Fibroblast of the aortic adventitia (primary cell): ENCODE measurements at places on chromosomes 5 and 9.

DNA sequence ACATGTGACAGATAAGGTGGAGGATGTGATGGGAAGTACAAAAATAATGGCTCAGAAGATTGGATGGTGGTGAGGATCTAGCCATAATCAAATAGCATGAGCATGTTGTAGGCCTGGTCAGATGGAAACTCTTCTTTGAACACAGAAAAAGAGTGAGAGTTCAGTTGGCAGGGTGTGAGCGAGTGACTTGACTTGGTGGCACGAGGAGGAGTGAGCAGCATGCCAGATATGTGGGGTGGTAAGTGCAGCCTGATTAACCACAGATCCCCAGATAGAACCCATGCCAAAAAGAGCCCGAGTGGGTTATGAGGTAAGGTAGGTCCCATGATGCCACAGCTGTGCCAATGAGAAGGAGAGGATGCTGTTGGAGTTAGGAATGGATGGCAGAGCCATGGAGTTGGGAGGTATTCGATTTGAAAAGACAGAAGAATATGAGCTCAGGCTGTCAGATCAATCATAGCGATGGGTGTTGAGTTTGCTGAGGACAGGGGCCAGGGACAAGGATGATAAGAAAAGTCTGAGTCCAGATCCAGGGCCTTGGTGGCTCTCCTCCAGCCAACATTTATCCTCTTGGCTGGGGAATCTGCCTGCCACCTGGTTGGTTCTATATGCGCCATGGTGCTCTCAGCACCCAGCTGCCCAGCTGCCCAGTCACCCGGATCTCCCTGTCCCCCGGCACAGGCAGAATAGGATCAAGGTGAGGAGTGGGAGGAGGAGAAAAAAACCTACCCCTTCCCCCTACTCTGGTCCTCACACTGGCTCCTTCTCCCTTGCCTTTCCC lies 16.5 kb downstream of the GARNL3 start:
- DNase-seq, result no peak

DNA sequence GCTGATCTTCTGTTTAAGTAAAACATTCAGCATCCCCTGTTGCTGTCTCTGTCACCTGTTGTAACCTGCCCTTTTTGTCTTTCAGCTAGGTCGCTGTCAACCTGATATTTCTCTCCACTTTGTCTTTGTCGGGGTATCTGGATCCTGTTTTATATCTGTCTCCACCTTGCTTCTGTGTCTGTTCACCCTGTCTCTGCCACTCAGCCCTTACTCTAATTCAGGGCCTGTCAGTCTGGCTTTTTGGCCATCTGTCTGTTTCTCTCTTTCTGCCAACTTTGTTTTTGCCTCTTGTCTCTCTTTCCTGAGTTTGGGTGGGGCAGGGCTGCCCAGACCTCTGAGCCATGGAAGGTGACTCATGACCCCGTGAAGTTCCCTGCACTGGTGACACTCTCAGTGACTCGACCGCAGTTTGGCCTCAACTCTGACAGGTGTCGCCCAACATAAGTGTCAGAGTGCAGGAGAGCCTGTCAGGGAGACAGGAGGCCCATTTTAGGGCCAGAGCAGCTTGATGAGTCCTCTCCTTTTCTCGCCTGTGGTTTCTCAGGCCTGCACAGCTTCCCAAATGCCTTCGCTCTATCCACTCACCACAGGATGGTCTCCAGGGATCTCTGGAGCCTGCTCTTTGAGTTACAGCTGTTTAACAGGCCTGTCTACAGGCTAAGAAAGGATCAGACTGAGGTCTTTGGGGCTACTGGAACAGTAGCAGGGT lies 868 bp downstream of the ZBTB43 start:
- DNase-seq, result peak; percentile 58

- DNase-seq, result peak; percentile 3
Observed at GRCh38 chr9:18126831-18127498, 347.0 kb upstream of the ADAMTSL1 start.

DNA sequence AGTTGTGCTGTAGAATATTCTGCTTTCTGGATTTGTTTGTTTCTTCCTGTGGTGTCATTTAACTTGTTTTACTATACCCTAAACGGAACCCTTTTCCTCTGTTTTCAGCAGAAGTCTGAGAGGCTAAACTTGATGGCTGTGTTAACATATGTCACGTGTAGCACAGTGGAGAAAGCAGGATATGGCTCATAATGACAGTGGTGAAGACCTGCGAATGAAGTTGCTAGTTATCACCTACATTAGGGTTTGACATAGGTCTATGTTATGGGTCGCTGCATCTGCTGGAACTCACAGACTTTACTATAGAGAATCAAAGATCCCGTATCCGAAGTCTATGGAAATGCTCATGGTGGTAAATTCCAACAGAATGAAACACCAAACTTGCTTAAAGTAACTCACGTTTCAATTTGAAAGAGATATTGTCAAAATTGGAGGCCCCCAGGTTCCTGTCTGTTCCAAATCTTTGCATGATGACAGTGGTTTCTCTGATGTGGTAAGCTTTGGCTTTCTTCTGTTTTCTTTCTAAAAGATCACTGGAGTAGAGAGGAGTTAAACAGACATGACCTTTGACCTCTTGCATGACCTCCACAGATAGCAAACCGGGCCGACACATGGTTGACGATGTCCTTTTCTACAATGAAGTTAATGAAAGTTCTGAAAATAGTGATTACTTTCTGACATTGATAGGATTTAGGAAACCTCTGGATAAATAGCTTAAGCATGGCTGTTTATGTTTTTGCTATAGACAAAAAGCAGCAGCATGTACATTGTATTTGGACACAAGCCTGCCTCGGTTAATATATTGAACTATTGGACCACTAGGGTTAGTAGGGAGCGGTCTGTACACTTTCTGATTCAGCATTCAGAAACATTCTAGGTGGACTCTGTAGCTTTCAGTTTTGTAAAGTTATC lies 3.1 kb upstream of the CATSPER3 start:
- DNase-seq, result no peak

GRCh38 chr5:38837416-38837815 lies 8.4 kb upstream of the OSMR start:
- DNase-seq, result peak; percentile 65

DNA sequence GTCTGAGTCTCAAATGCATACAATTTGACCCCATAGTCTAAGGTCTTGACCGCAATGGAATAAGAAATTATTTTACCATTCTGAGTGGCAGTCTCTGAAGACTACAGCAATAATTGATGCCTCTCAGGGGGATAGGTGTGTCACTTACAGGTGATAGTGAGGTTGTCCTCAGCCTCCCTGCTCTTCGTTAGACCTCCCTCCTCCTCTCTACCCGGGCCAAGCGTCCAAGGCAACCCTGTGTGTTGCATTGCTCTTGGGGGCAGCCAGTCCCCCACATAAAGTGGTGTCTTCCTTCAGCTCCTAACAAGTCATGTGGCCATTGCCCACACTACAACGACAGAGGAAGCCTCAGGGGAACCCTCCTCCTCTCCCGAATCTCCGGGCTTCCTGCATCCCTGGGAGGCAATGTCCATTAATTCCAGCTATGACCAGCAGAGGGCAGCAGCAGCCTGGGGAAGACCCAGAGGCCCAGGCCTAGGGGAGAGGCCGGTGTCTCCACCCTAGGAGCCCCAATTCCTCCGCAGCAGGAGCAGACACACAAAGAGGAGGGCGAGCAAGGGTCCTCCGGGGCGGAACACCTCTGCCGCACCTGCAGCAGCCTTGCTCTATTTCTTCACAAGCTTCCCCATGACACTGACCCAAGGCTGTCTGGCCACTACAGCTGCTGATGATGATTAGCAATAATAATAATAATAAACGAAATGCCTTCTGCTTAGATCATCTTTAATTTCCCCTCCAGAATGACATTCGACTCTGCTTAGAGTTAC lies 134.8 kb downstream of the KCNIP1 start:
- peak; percentile 38 for DNase-seq

DNA sequence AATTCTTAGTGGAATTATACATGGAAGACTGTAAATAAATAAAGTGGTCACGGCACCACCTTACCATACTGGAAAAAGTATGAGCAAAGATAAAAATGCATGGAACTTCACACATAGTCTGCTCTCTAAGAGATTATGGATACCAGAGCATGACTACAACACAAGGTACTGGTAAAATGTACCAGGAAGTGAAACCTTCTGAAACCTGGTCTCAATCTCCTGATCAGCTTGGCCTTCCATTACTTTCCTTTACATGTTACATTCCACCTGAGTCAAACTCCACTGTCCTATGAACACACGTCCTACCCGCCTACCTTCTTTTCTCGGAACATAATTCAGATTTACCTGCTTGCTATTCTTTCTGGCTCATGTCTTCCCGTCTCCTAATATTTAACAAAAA lies 15.9 kb downstream of the PTAR1 start:
- DNase-seq, result no peak

GRCh38 chr9:116087246-116087645 lies 66.3 kb upstream of the PAPPA start:
- DNase-seq, result peak; percentile 97

DNA sequence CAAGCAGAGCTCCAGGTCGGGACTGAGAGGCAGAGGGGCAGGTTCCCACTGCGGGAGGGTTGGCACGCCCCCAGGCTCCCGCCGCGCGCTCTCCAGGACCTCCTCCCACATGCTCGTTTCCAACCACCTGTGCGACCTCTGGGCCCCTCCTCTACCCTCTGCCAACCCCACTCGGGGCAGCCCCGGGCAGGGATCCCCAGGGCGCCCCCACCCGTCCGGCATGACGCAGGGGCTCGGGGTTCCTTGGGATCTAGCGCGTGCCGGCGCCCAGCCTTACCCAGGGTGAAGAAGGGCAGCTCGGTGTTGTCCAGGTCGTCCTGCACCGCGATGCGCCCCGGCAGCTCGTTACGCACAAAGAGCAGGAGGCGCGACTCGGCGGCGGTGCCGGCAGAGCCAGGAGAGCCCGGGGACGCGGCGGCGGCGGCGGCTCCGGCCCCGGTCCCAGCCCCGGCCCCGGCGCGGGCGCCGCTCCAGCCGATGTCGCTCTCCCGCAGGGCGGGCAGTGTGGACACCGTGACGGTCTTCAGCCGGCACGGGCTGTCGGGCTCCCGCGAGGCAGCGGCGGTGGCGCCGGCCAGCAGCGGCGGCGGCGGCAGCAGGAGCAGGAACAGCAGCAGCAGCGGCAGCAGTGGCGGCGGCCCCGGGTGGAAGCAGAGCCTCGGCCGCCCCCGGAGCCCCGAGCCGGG lies 494 bp downstream of the ASTN2 start:
- peak; percentile 1 for DNase-seq
